Type B pancreatic cell (in vitro differentiated cells): ENCODE measurements at places on chromosomes 6 and 20. TPM values are rescaled to one million over a fixed set of nuclear protein-coding genes. Genes with fewer than 3 reads are reported as not detected.
A peak's percentile ranks its signal among the peaks of the same experiment; 100 is the strongest.

The PTGIS gene
- 4.6 and 33.3 TPM in 2 replicates for total RNA-seq

The BPI gene
- total RNA-seq, result 0.17 TPM in 1 of 2 replicates, not detected in the other

The RAET1E gene
- 1.2 TPM in 1 of 2 replicates, not detected in the other for total RNA-seq

- no peak overlapping the region for H3K4me3 ChIP-seq
- H3K27me3 ChIP-seq, result no peaks in the 10 kb centered on the region
- peaks cover 18% of the 10 kb centered on the region for H3K4me1 ChIP-seq
Measured at GRCh38 chr20:33694639-33695012, 8.4 kb upstream of the E2F1 start.

GRCh38 chr6:18023891-18024290 lies 36.5 kb upstream of the KIF13A start:
- no peaks in the 10 kb centered on the region for H3K36me3 ChIP-seq
- H3K4me3 ChIP-seq, result peak overlapping the region; percentile 14
- DNase-seq, result peak; percentile 25
- H3K4me1 ChIP-seq, result peaks cover 15% of the 10 kb centered on the region

DNA sequence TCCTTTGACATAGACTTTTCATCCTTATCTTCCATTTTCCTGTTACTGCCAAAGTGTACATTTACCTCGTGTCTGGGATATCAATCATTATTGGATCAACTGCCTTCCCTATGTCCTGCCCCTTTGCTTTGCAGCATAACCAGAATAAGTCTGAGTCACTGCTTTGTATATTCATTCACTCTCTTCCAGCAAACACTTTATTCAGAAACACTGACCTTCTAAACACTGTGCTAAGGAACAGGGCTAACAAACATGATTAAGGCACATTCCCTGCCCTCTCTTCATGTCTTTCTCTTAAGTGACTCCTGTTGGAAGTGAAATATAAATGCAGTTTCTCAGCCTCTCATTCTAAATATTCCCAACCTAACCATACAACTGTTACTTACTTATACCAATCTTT lies 66.9 kb downstream of the COL19A1 start:
- no peak overlapping the region for H3K4me3 ChIP-seq
- H3K27ac ChIP-seq, result no peak overlapping the region
- H3K36me3 ChIP-seq, result no peaks in the 10 kb centered on the region
- H3K4me1 ChIP-seq, result no peaks in the 10 kb centered on the region

GRCh38 chr20:37319151-37319671 lies 26.7 kb upstream of the SRC start:
- H3K36me3 ChIP-seq, result peaks cover 11% of the 10 kb centered on the region
- peaks cover 11% of the 10 kb centered on the region for H3K4me1 ChIP-seq
- peak overlapping the region; percentile 79 for H3K27ac ChIP-seq
- no peaks in the 10 kb centered on the region for H3K27me3 ChIP-seq
- no peak overlapping the region for H3K4me3 ChIP-seq
